ENCODE measurements at places on chromosomes 13 and 19. TPM values are rescaled to one million over a fixed set of nuclear protein-coding genes. Genes with fewer than 3 reads are reported as not detected.
A peak's percentile ranks its signal among the peaks of the same experiment; 100 is the strongest.

DNA sequence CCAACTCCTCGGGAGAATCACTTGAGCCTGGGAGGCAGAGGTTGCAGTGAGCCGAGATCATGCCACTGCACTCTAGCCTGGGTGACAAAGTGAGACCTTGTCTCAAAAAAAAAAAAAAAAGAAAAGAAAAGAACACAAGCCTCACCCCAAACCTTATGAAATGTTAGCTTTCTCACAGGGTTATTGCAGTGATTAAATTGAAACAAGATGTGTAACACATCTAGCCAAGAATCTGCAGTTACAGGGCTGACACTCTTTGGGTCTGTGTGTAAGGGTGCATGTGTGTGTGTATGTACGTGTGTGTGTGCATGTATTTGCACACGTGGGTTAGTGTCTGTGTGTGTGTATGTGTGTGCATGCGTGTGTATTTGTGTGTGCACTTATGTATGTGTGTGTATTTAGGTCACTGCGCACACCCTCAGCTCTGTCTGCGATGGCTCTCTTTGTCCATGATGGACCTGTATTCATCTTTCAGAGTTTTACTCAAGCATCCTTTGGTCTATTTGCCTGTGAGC lies 336.3 kb downstream of the UQCRFS1 start:
- no peak for DNase-seq

GRCh38 chr13:44955406-44955805 lies 33.9 kb downstream of the NUFIP1 start:
- no peak for DNase-seq

GRCh38 chr19:10981252-10981895 lies 20.5 kb downstream of the SMARCA4 start:
- no peak for DNase-seq

- DNase-seq, result no peak
Observed at GRCh38 chr19:50780753-50781435, 9.3 kb upstream of the ACP4 start.

GRCh38 chr13:65868099-65868498 lies 1362.0 kb downstream of the PCDH9 start:
- DNase-seq, result peak; percentile 75

GRCh38 chr19:14470031-14470876 lies 4.9 kb downstream of the PTGER1 start:
- DNase-seq, result no peak

ANGPTL8 gene
- not detected for total RNA-seq

CHST8 gene
- not detected for total RNA-seq

CADM4 gene
- not detected for total RNA-seq

COPE gene
- total RNA-seq, result 375 TPM

FLT1 gene
- total RNA-seq, result not detected

PLIN4 gene
- not detected for total RNA-seq

FXYD1 gene
- not detected for total RNA-seq

Data from LHCN-M2 (cell line).